ENCODE measurements at places on chromosomes 6 and 20. TPM values are rescaled to one million over a fixed set of nuclear protein-coding genes. Genes with fewer than 3 reads are reported as not detected.

Gene LATS1
- 21.7 TPM for total RNA-seq

Gene TRIM40
- total RNA-seq, result not detected

Gene C6orf163
- 2.9 TPM for total RNA-seq

Gene OLIG3
- total RNA-seq, result not detected

Gene KHDC1L
- not detected for total RNA-seq

Gene GSTA1
- total RNA-seq, result not detected

Gene ANGPT4
- not detected for total RNA-seq

Gene EHMT2
- total RNA-seq, result 43.4 TPM

Gene TRIM38
- total RNA-seq, result 10.0 TPM

Gene C20orf141
- total RNA-seq, result not detected

Gene APCDD1L
- total RNA-seq, result 3.9 TPM

Gene TP53TG5
- total RNA-seq, result not detected

Data from subcutaneous preadipocyte (primary cell).